DMS53 (cell line): ENCODE measurements at places on chromosomes 12 and 14.
A peak's percentile ranks its signal among the peaks of the same experiment; 100 is the strongest.

- peak; percentile 86 for DNase-seq
Measured at GRCh38 chr12:49336645-49337584, at the start of gene C1QL4. TSS of gene C1QL4 (minus strand) at chr12:49337188. CDS start at chr12:49336477, 711 bp downstream.

GRCh38 chr12:52119398-52120254 lies 40.1 kb downstream of the SMIM41 start:
- peak; percentile 98 for DNase-seq

DNA sequence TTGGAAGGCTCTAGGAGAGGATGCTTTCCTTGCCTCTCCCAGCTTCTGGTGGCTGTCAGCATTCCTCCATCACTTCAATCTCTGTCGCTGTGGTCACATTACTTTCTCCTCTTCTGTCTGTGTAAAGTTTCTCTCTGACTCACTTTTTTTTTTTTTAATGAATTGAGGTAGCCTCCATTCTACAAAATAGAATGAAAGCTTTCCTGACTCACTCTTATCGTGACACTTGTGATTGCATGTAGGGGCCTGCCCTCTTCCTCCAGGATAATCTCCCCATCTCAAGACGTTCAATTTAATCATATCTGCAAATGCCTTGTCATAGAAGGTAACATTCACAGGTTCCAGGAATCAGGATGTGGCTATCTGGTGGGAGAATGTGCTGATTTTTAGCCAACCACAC lies 153.5 kb upstream of the HMGA2 start:
- DNase-seq = no peak

DNA sequence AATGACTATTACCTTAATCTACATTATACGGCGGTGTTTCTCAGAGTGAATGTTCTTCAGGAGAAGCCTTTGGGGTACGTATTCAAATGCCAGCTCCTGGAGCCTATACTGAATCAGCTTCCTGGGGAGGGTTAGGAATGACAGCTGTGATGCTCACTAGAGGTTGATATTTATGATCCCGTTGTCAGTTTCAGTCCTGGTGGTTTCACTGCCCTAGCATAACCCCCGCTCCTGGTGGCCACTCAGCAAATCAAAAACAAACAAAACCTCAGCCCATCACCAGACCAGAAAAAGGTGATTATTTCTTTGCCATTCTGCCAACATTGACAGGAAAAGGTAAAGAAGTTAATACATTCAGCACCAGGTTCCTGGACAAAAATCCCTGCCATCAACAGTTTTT lies 136.5 kb upstream of the CRY1 start:
- no peak for DNase-seq

GRCh38 chr14:100439781-100440180 lies 116.6 kb downstream of the SLC25A47 start:
- no peak for DNase-seq

- DNase-seq = peak; percentile 68
Measured at GRCh38 chr14:103444837-103445524, 59.8 kb downstream of the MARK3 start.

DNA sequence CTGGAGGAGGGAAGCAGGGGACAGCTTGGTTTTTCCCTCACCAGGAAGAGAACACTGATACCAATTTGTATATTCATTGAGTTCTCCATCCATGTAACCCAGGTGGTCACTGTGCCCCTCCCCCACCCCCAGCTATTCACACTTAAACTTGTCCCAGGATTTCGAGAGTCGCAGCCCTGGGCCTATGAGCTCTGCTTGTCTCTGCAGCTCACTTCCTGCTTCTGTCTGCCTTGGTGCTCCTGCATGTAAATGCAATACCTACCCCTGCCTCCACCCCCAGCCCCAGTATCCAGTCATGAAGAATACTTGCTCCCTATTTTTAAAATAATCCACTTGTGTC lies 452.2 kb downstream of the BCL11B start:
- no peak for DNase-seq

DNA sequence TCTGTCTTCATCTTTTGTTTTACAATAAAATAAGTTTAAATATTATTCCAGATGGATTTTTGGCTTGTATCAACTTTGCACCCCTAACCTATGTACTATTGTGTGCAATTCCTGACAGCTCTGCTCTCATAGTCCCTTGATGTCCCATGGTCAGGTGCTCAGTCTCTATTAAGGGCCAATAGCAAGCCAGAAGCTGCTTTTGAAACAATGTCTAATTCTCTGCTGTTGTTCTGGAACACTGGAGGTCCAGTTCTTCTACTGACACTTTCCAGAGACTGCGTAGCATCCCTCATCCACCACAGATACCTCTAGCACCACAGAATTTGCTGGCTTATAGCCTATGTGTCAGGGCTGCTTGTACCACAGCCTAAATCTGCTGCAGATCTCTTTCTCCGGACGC lies 74.6 kb downstream of the BRMS1L start:
- DNase-seq = no peak

GRCh38 chr12:46579474-46579873 lies 206.9 kb upstream of the SLC38A2 start:
- peak; percentile 87 for DNase-seq

DNA sequence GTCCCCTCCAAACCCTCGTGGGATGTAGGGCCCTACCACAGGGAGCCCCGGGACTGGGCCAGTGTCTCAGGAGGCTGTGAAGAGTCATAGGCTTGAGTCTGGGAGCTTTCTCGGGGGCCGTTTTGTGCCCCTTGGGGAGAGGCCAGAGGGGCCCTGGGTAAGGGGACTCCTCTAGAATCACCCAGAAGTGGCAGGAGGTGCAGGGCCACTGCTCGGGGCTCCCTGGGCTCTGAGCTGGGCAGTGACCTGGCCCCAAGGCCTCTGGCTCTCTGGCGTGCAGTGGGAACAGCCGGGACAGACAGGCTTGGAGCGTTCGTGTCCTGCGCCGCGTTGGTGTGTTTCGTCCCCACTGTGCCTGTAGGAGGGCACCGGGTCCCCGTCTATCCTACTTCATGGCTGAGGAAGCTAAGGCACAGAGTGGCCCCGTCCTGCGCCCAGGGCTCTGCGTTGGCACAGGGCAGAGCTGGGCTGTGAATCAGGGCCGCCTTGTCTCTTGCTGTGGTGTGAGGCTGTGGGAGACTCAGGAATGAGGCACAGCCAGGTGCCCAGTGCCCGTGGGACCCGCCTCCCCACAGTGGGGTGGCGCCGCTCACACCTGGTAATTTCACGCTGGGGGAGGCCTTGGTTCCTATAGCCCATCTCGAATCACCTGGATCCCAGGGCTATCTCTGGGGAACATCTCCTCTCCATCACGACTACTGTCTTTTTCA lies 23.8 kb upstream of the KIF26A start:
- no peak for DNase-seq
